Adrenal gland (tissue), 19 donors: ENCODE measurements at places on chromosomes 3 and 15. TPM values are rescaled to one million over a fixed set of nuclear protein-coding genes. Genes with fewer than 3 reads are reported as not detected.

DNA sequence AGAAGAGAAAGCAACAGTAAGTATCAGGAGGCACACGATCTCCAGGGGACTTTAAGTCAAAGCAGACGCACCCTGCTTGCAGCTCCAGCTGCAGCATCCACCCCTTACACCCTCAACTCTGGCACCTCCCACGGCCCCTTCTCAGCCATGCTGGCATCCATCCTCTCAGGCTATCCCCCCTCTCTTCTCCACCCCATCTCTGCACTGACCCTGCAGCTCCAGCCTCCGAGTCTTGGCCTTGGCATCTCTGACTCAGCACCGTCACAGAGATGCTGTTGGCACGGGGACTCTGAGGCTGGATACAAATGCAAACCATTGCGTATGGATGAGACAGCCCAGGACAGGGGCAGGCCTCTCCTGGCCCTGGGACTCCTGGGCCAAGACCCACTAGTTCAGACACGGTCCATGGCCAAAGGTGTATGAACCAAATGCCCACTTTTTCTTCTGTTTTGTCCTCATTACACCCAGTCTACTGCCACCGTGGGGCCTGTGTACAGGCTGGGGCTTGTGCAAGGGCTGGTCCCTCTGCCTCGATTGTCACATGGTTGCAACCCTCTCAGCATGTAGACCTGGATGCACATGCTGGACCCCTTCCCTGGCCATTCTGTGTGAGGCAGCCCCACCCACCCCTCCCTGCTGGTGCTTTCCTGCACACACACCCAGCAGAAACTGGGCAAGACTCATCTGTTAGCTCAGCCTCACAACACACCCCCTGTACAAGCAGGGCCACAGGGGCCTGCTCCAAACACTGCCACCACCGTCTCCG lies 18.7 kb upstream of the ZXDC start:
- no peaks in the 10 kb centered on the region for H3K36me3 ChIP-seq
- no peak overlapping the region for H3K27ac ChIP-seq
- no peaks in the 10 kb centered on the region for H3K27me3 ChIP-seq
- H3K4me3 ChIP-seq = no peak overlapping the region
- peaks cover 10% of the 10 kb centered on the region for H3K4me1 ChIP-seq
- DNase-seq = peak; percentile 85

The FILIP1L gene
- total RNA-seq = 33.2 TPM

DNA sequence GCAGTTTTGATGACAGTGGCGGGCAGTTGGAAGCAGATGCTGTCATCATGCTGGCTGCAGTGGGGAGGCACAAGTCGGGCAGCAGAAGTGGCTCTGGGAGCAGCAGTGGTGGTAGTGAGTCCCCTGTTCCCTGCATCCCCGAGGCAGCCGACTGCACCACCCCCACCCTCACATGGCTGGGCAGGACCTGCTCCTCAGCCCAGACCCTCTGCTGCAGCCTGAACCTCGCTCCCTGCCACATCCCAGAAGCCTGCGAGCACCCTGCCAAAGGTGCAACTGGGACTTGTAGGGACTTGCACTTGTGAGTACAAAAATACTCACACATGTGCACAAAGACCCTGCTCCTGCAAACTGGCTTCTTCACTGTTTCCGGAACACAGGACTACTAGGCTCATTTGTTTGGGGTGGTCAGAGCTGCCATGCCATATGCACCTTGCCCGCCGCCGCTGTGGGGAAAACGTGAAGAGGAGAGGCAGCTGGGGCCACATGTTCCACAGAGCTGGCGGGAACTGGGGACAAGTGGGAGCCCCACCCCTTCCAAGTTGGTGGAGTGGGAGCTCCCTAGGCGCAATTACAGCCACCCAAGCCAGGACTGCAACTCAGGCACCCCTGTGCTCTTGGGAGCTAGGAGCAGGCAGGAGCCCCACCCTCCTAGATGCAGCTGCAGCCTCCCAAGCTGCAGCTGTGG lies 2.2 kb downstream of the JMJD7 start:
- H3K36me3 ChIP-seq = peaks cover 4% of the 10 kb centered on the region
- no peak overlapping the region for H3K4me3 ChIP-seq
- H3K4me1 ChIP-seq = peaks cover 13% of the 10 kb centered on the region
- no peak overlapping the region for H3K27ac ChIP-seq
- no peaks in the 10 kb centered on the region for H3K27me3 ChIP-seq
- DNase-seq = peak; percentile 47

The ERICH6 gene
- total RNA-seq = 0.46 TPM

GRCh38 chr3:63557912-63558311 lies 94.6 kb upstream of the SNTN start:
- no peak overlapping the region for H3K27ac ChIP-seq
- no peak for DNase-seq
- H3K4me3 ChIP-seq = no peak overlapping the region
- H3K36me3 ChIP-seq = no peaks in the 10 kb centered on the region
- no peaks in the 10 kb centered on the region for H3K4me1 ChIP-seq

DNA sequence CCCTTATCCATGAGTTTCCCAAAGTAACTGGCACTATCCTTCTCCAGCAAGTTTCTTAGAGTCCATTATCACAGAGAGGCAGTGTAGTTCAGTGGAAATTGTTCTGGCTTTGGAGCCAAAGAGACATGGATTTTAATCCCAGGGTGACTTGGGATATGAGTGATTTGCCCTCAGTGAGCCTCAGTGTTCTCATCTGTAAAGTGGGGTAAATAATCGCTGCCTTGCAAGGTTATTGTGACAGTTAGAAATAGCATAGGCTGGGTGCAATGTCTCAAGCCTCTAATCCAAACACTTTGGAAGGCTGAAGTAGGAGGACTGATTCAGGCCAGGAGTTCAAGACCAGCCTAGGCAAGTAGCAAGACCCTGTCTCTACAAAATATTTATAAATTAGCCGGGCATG lies 30.0 kb downstream of the DAPK2 start:
- no peaks in the 10 kb centered on the region for H3K36me3 ChIP-seq
- H3K27ac ChIP-seq = no peak overlapping the region
- peaks cover 8% of the 10 kb centered on the region for H3K4me1 ChIP-seq
- DNase-seq = no peak
- no peak overlapping the region for H3K4me3 ChIP-seq

The DLEC1 gene
- 2.0 TPM for total RNA-seq

GRCh38 chr3:140091143-140091542 lies 156.2 kb downstream of the CLSTN2 start:
- DNase-seq = no peak
- no peak overlapping the region for H3K27ac ChIP-seq
- H3K27me3 ChIP-seq = no peaks in the 10 kb centered on the region

The GOLGA6B gene
- not detected for total RNA-seq

DNA sequence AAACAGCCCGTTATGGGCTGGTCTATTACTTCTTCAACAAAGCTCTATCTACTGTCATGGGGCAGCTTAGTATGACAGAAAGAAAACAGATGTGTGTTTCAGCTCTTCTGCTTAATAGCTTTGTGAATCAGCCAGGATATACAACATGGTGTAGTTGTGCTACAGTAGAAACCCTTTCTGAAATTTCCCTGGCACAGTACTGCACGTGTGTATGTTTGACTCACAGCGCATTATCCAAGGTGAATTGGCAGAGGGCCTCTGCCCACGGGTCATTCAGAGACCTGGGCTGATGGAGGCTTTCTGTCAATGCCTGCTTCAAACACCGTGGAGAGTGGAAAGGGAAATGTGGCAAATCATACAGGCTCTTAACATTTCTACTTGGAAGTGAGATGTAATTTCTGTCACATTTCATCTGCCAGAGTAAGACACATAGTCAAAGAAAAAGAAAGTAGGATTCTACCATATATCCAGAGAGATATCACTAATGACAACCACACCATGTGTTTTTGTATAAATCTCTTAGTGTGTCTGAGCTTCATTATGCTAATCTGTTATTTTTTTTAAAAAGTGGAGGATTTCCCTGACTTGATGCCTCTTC lies 505.1 kb downstream of the CNTN4 start:
- no peak for DNase-seq
- H3K27ac ChIP-seq = no peak overlapping the region
- H3K27me3 ChIP-seq = no peaks in the 10 kb centered on the region
- H3K4me3 ChIP-seq = no peak overlapping the region

The TAGLN3 gene
- total RNA-seq = not detected

- no peak for DNase-seq
- no peak overlapping the region for H3K27ac ChIP-seq
- no peaks in the 10 kb centered on the region for H3K36me3 ChIP-seq
- H3K27me3 ChIP-seq = no peaks in the 10 kb centered on the region
- H3K4me1 ChIP-seq = peaks cover 23% of the 10 kb centered on the region
- H3K4me3 ChIP-seq = no peak overlapping the region
These were observed 168.3 kb upstream of the TSC22D2 start for GRCh38 chr3:150239766-150240165.

DNA sequence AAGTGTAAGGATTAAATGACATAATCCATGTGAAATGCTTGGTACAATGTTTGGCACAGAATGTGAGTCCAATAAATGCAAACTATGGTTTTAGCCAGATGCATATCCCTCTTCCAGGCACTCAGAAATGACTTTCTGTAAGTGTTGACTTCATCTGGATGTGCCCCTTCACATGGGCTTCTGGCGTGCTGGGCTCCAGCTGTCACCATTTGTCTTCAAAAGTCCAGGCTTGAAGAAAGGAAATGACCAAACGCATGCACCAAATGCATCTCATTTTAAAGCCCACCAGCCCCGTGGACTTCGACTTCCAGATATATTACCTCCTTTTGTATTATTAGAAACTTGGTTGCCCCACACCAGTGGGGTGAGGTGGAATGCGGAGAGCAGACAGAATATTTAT lies 23.7 kb downstream of the CRYGS start:
- H3K36me3 ChIP-seq = no peaks in the 10 kb centered on the region
- H3K4me3 ChIP-seq = no peak overlapping the region
- no peak overlapping the region for H3K27ac ChIP-seq
- DNase-seq = no peak
- H3K4me1 ChIP-seq = no peaks in the 10 kb centered on the region

- no peak for DNase-seq
- no peak overlapping the region for H3K27ac ChIP-seq
- no peaks in the 10 kb centered on the region for H3K27me3 ChIP-seq
- no peaks in the 10 kb centered on the region for H3K36me3 ChIP-seq
- H3K4me1 ChIP-seq = peaks cover 21% of the 10 kb centered on the region
These were observed 5.9 kb downstream of the EHD4 start for GRCh38 chr15:41966414-41966812.

GRCh38 chr3:44510000-44510368 lies 32.5 kb upstream of the ZNF445 start:
- peaks cover 16% of the 10 kb centered on the region for H3K4me1 ChIP-seq
- peak overlapping the region; percentile 25 for H3K4me3 ChIP-seq
- DNase-seq = no peak
- H3K36me3 ChIP-seq = no peaks in the 10 kb centered on the region
- H3K27me3 ChIP-seq = no peaks in the 10 kb centered on the region
- peak overlapping the region; percentile 82 for H3K27ac ChIP-seq

The SLC7A14 gene
- 1.3 TPM for total RNA-seq

The HDDC3 gene
- 35.1 TPM for total RNA-seq

The TASOR gene
- 40.9 TPM for total RNA-seq

DNA sequence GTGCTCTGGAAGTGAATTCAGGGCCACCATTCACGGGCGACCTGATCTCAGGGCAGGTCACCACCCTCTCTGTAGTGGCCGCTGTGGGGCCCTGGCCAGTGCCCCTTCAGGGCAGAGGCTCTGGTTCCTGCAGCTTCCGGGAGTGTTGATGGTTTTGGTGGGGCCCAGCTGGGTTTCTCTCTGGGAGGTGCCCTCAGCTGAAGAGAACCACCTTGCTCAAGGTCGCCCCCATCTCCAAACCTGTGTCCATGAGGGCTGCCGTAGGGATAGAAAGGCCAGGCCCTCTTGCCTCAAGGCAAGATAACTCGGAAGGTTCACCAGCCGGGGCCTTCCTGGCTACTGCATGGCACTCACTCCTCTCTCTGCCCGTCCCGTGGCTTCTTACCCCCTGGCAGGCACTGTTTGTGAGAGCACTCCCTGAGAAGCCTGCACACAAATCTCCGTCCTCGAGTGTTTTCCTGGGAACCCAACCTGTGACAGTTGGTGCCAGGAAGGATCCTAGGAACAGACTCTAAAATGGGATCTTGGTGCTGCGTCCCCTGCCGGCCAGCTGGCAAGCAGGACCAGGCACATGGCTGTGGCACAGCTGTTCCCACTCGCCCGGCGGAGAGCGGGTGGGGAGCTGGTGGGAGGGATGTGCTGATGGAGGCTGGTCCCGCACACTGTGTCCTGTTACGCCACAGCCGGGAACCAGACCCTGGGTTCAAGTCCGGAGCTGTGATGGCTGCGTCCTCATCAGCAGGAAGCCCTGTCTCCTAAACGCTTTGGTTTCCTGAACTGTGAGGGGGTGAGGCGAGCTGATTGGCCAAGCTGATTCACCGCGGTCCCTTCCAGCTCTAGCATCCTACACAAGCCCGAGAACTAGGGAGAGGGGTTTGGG lies 23.2 kb upstream of the PIGZ start:
- no peaks in the 10 kb centered on the region for H3K36me3 ChIP-seq
- H3K27ac ChIP-seq = no peak overlapping the region
- H3K27me3 ChIP-seq = no peaks in the 10 kb centered on the region
- H3K4me1 ChIP-seq = no peaks in the 10 kb centered on the region
- DNase-seq = no peak

- no peak overlapping the region for H3K4me3 ChIP-seq
- no peak overlapping the region for H3K27ac ChIP-seq
- H3K27me3 ChIP-seq = peaks cover 5% of the 10 kb centered on the region
- DNase-seq = no peak
- no peaks in the 10 kb centered on the region for H3K36me3 ChIP-seq
These were observed 123.5 kb downstream of the NUP210 start for GRCh38 chr3:13296662-13297061.

DNA sequence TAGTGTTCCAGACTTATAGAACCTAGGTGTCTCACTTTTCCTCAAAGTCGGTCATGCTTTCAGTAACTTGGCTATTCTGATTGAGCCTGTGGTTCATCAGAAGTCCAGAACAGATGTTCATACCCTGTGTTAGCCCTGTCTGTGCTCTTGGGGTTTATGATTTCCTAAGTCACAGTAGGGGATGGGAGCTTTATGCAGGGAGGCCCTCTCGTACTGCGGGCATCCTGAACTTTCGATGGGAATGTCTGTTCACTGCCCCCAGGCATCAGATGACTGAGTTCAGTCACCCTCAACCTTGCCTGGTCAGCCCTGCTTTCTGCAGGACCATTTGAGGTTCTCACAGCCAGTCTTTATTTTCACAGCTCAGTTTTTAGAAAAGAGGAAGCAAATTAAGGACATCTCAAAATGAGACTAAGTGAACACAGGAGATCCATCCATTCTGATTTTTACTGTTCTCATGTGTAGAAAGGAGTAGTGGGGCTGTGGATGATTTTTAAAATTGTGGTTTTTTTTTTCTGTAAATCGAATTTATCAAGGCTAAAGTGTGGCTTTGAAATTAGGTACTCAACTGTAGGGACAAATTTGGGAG lies 71.3 kb downstream of the CMTM8 start:
- no peaks in the 10 kb centered on the region for H3K27me3 ChIP-seq
- no peak overlapping the region for H3K27ac ChIP-seq
- H3K4me3 ChIP-seq = no peak overlapping the region
- no peak for DNase-seq

DNA sequence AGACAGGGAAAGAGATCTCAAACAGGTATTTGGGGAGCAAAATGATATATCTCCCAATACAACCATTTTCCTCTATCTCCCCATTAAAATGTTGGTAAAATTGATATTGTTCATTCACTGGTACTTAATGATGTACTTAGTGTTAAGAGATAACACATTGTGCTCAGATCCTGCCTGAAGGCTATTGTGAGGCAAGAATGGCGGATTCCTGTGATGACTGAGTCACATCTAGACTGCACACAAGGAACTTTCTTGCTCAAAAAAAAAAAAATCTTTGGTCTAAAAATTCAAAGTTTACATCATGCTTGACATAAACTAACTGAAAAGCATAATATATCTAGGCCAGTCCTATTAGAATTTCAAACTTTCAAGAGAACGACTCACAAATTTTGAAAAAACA lies 171.1 kb upstream of the TTC14 start:
- H3K4me1 ChIP-seq = no peaks in the 10 kb centered on the region
- H3K4me3 ChIP-seq = no peak overlapping the region
- DNase-seq = no peak
- H3K36me3 ChIP-seq = no peaks in the 10 kb centered on the region
- no peaks in the 10 kb centered on the region for H3K27me3 ChIP-seq
- no peak overlapping the region for H3K27ac ChIP-seq
